RPMI8226 (cell line): ENCODE measurements at places on chromosomes 7 and 10.
A peak's percentile ranks its signal among the peaks of the same experiment; 100 is the strongest.

DNA sequence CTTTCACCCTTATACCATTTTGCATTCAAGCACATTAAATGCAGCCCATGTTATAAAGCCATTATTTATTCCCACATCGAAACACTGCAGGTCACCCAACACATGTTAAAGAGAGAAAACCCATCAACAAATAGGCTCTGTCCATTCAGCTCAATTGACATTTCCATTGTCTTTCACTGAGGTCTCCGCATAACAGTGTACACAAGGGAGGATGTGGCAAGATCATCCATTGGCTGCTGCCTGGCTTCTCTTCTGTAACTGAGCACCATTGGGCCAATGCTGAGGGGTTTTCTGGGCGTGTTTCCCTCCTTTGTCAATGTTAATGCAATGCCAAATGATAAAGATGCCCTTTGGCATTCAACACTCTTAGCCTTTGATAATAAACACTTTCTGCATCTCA, 278.1 kb upstream of the SP4 start:
- no peak for DNase-seq

GRCh38 chr7:87116315-87116714, 35.9 kb upstream of the DMTF1 start:
- DNase-seq, result no peak

DNA sequence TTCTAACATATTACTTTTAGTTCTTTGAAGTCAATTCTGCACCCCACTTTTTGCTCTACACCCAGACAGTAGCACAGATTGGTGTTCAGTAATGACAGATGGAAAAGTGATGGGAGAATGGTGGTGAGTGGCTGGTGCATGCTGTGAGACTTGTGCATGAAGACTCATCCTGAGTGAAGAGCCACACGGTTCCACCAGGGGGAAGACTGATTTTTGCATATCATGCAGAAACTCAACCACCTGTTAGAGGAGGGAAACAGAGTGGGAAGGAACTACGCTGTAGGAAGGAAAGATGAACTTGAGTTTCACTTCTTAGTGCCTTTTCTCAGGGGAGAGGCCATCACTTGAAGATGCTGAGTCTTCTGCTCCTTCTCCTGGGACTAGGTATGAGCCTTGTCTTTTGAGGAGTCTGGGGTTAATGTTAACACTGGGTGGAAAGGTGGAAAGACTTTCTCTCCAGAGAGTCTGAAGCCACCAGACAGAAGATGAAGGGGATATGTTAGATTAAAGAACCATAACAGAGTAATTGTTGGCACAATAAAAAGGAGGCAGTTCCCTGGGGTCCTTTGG, 9.3 kb upstream of the PRSS1 start:
- peak; percentile 83 for DNase-seq

GRCh38 chr10:128080231-128080630, 46.0 kb downstream of the MKI67 start:
- no peak for DNase-seq

- peak; percentile 70 for DNase-seq
Measured at GRCh38 chr7:141073641-141074161, at the start of gene TMEM178B. Gene TMEM178B, plus strand, starts transcription at chr7:141074064.

DNA sequence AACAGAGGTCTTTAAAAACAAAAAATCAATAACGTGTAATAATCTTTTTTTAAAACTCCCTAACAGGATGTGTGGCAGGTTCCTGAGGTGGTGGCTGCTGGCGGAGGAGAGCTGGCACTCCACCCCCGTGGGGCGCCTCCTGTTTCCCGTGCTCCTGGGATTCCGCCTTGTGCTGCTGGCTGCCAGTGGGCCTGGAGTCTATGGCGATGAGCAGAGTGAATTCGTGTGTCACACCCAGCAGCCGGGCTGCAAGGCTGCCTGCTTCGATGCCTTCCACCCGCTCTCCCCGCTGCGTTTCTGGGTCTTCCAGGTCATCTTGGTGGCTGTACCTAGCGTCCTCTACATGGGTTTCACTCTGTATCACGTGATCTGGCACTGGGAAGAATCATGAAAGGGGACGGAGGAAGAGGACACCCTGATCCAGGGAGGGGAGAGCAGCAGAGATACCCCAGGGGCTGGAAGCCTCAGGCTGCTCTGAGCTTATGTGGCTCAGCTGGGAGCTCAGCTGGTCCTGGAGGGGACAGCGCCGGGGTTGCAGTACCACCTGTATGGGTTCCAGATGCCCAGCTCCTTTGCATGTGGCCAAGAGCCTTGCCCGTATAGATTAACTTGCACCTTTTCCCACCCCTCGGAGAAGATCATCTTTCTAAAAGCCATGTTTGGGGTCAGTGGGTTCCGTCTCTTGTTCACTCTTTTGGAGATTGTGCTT, 16.7 kb upstream of the AZGP1 start:
- DNase-seq, result peak; percentile 29

DNA sequence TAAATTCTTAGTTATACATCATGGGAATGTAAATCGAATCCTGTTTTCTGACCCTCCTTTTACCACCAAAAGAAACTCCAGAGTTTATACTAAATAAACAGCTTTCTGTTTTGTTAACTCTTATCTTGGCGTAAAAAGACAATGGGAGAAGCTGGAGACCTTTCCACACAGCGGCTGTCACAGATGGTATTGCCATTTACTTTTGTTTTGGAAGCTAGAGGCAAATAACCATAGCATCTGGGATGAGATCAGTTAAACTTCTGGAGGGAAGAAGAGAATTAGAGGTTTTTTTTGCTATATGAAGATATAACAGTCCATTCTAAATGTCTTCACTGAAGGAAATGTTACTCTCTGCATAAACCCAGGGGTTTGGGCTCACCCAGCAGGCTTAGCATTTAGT, 258.9 kb downstream of the REEP3 start:
- no peak for DNase-seq

DNA sequence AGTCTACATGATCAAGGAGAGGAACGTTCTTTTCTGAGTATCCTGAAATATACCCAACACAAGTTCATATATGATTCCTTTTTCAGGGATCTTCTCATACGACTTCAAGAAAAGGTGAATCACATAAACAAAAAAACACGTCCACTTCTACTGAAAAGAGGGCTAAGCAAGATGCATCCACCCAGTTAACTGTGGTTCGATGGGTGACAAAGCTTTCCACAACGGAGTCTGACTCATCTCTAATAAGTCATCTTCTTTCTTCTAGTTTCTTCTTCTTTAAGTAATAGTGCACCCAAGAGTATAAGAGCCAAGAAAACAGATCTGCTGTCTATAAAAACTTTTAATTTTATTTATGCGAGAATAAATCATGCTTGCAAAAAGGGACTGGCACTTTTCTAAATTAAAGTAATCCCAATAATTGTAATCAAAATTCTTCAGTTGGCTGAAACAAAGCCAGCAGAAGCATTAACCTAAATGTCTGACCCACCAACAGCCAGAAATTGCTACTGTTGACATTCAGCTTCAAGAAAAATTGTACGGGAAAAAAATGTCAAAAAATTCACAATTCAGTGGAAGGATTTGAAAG, 146.9 kb upstream of the ANK3 start:
- DNase-seq, result no peak

DNA sequence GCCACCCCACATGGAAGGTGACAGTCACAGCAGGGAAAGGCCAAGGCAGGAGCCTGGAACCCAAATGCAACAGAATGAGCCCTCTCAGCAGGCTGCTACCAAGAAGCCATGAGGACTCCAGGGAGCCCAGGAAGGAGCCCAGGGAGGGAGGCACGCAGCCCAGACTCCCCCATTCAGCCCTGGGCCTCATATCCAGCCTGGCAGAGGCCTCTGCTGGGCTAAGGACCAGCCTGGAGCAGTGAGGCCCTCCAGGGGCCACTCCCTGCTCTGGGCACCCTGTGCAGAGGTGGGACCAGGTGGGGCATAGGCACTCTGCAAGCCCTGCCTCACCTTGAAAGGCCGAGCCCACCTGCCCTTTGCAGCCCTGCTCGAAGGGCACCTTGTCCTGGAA, 25.8 kb upstream of the ZNF488 start:
- DNase-seq, result no peak

GRCh38 chr10:132319853-132320653, 11.9 kb upstream of the LRRC27 start:
- no peak for DNase-seq

- no peak for DNase-seq
Measured at GRCh38 chr10:133445751-133446708, 7.7 kb upstream of the SCART1 start.
